ENCODE measurements at places on chromosomes 7 and 10.

DNA sequence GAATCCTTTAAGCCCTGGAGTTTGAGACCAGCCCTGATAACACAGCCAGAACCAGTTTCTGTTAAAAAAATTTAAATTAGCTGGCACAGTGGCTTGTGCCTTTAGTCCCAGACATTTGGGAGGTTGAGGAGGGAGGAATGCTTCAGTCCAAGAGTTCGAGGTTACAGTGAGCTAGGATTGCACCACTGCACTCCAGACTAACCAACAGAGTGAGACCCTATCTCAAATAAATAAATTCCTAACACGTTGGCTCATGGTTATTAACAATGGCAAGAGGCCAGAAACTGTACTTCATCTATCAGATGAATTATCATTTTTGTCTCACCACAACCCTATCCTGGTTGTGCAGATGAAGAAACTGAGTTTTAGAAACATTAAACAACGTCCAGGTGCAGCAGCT is 2.1 kb upstream of the PPIA start:
- DNase-seq: no peak

DNA sequence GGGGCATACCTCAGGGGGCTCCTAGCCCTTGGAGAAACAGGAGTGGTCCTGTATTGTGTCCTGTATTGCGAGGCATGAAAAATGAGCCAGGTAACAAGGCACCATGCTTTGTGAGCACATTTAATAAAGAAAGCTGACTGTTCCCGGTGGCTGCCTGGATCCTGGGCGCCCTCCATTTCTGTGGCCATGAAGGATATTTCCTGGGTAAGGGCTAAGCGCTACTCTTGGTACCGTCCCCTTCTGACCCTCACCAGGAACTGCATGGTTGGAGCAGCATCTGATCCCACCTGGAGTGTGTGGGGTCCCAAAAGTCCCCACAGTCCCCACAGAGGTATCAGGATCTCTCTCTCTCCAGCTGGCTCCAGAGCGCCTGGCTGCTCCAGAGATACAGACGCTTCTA is 139.5 kb downstream of the MAPK8 start:
- DNase-seq: no peak

GRCh38 chr10:84213076-84213475 is 12.3 kb downstream of the LRIT2 start:
- DNase-seq: no peak

DNA sequence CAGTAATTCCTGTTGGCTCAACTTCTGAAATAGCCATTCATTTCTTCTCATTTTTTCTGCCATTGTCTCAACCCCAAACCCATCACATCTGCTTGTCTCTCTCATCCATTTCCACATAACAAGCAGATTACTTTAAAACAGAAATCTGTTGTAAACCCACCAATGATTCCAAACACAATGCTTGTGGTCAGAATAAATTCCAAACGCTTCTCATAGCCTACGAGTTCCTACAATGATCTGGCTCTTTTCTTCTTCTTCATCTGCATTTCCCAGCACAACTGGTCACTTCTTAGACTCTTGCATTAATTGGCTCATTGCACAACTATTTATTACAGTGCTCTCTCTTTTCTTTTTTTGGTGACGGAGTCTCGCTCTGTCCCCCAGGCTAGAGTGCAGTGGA is 364.1 kb downstream of the GATA3 start:
- no peak for DNase-seq

DNA sequence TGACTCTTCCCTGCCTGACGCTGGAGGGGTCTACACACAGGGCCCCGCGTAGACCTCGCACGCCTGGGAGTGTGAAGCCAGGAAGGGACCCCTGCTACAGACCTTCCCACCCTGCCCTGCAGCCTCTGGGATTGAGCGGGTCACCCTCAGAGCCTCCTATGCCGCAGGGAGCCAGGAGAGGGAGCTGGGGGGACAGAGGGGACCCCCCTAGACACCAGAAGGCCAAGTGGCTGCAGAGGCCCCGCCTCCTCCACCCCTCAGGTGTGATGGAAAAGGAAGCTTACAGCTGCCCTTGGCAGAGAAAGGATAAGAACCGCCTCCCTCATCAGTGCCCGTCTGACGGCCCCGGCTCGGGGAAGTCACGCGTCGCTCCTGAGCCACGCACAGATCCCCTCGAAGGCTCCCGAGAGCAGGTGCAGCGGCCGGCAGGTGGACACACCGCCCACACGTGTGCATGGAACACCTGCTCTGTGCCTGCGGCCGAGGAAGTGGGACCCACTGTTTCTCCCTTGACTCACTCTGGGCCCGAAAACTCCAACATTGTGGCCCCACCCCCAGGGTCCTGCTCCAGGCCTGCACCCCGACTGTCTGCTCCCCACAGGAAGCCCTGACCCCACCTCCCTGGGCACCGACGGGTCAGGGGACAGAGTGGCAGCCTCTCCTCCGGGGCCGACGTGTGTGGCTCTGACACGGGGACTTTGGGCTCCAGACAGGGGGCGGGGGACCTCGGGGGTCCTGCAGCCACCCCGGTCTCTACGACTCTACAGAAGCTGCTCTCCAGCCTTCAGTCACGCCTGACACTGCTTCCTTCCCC is 73.3 kb downstream of the MICALL2 start:
- no peak for DNase-seq

- peak; percentile 38 for DNase-seq
These were observed at the start of gene HMX3 for GRCh38 chr10:123135415-123136141. Gene HMX3 (plus strand): TSS chr10:123135970. CDS start chr10:123136051, 81 bp downstream.

GRCh38 chr7:757741-758163 is 30.7 kb upstream of the PRKAR1B start:
- DNase-seq: no peak

- DNase-seq: no peak
These were observed 32.8 kb upstream of the CFAP46 start for GRCh38 chr10:132974886-132975830.

- DNase-seq: no peak
These were observed 3.7 kb upstream of the HOXA7 start for GRCh38 chr7:27160145-27160545.

- peak; percentile 37 for DNase-seq
These were observed 1.2 kb downstream of the ARL3 start for GRCh38 chr10:102712843-102713538.

- DNase-seq: no peak
These were observed 34.1 kb downstream of the HIF1AN start for GRCh38 chr10:100569687-100570481.

DNA sequence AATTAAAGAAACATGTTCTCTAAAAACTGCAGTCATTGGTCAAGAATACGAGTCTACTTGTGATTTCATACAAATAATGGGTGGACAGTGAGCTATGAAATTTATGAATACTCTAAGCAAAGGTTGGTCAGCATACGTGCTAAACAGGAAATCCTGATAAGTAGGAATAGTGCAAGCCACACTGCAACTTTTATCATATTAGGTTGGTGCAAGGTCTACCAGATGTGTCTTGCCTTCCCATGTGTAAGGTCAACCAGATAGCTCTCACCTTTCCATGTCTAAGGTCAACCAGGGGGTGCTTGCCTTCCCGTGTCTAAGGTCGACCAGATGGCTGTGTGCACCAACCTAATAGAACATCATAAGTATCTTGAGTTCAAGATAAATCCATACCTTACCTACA is 2.0 kb upstream of the ITGB1 start:
- DNase-seq: peak; percentile 97

- no peak for DNase-seq
These were observed 281.5 kb downstream of the ARL4A start for GRCh38 chr7:12968836-12969422.

DNA sequence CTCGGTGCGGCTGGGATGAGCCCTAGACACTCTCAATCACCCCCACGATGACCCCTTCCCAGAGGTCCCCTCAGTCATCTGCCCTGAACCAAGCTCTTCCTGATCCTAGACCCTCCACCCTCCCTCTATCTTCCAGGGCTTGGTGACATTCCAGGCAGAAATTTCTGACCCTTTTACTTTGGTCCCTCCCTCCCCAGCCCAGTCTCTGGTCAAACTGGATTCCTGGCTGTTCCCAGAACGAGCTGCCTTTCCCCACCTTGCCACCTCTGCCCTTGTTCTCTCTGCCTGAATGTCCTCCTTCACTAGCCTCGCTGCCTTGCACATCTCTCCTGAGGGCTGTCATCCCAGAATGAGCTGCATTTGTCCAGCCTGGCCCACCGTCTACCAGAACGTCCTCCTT is 1.3 kb upstream of the CLDN4 start:
- no peak for DNase-seq

DNA sequence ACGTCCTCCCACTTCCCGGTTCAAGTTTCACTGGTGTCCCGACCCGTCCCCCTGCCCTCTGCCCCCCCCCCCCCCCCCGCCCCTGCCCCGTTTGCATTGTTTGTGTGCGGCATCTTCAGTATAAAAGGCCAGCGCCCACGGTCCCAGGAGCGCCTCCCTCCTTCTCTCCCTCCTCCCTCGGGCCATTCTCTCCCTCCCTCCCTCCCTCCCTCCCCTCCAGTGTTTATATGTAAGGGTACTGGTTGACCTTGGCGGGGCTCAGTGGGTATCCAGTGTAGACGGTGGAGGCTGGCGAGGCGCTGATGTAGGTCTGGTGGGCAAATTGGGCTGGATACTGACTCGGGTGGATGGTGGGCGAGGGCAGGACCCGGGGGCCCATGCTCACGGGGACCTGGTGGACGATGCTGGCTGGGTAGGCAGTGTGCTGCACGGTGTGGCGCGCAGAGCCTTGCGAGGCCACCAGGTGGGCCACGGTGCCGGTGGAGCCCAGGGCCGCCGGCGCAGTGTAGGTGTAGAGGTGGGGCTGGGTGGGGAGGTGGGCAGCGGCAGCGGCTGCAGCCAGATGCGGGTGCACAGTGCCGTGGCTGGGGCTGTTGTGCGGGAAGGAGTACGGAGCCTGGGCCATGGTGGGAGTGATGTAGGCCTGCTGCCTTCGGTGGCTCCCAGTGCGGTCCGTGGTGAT is 49.4 kb downstream of the CLEC2L start:
- DNase-seq: no peak

- DNase-seq: no peak
These were observed 350.1 kb downstream of the RNLS start for GRCh38 chr10:88232983-88233543.

- no peak for DNase-seq
These were observed 2.8 kb downstream of the SHTN1 start for GRCh38 chr10:117002206-117002605.

GRCh38 chr7:101120315-101120714 is 6.6 kb upstream of the SERPINE1 start:
- no peak for DNase-seq

DNA sequence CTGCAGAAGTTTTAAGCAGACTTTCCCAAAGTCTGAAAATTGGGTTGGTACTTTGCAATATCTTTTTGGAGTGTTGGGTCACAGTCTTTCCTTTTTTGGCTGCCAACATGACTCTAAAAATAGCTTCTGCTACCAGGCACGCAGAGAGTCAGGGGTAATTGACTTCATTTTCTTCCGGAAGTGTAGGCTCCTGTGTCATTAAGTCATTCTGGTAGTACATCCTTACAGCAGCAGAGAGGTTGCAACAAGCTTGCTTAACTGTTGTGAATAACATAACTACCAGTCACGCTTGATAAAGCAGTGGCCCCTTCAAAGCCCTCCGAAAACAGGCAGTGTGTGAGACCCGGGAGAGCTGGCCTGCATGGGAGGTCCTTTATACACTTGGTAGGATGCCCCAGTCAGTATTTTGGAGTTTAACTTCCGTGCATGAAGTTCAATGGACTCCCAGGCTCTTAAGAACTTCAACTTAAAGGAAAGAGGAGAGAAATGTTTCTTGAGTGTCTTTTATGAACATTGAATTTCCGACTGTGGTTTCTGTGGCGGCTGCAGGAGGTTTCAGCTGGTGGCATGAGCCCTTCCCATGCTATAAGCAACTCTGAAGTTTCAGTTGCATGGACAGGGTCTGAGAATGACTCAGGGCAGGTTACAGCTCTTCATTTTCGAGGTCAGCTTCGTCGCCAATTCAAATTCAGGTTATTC is 310.7 kb downstream of the GALNT17 start:
- DNase-seq: no peak

DNA sequence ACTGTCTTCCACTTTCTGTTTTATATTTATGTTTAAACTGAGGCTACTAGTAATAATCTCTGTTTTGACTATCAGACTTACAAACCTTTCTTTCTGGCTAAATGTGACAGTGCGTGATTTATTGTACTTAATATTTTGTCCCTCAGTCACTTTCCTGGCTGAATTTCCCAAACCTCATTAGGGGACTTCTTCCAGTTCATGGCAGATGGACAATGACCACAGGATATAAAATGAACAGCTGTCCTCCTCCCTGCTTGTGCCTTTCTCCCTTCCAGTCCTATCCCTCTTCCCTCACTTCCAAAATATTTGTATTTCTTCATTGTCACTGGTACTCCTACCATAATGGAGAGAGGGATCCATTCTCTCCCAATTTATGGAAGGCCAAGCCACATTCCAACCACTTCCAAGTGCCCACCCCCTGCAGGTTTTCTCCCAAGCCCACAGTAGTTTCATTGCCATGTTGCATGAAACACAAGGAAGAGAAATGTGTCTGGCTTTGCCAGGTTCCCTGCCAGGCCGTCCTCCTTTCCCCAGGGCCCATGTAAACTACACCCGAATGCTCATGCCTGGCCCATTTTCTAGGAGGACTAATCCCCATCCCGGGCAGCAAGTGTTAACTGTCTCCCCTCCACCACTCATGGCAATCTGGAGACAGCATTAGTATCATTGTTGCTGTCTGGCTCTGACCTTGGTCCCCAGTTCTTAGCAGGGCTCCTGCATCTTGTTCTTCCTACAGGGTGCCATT is 269.5 kb upstream of the SLC26A5 start:
- no peak for DNase-seq

- DNase-seq: no peak
These were observed 578 bp downstream of the HTRA1 start for GRCh38 chr10:122461729-122462532.

DNA sequence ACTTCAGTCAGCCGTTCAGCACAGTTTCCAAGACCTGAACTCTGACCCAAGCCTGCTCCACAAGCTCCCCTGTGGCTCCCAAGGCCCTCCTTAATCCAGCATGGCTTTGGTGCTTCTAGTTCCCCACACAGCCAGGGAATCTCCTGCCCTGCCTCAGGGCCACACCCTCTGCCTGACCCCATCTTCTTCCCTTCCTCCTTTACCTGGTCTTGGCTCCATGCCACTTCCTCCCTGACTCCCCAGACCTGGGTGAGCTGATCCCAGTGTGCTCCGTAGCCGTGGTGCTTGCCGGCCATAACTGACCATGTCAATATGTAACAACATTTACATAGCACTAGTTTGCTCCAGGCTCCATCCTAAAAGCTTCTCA is 20.0 kb downstream of the TMEM273 start:
- DNase-seq: no peak

GRCh38 chr7:124035706-124036105 is 2.8 kb upstream of the TMEM229A start:
- DNase-seq: no peak

- DNase-seq: peak; percentile 74
These were observed 252.6 kb downstream of the CELF2 start for GRCh38 chr10:11270135-11270857.

DNA sequence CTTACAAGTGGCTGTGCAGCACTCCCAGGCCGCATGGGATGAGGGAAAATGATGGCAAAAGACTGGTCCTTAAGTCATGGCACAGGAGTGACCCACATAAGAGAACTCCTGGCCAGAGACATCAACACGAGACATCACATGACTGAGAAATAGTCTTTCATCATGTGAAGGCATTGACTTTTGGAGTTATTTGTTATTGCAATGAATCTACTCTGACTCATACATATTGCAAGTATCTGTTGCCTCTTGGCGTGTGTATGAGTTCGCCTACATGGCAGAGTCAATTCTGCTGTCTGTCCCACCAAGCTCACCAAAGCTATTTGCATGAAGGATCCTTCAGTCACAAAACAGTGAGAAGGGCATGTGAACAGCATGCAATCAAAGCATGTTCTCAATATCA is 59.7 kb upstream of the HABP2 start:
- peak; percentile 5 for DNase-seq

GRCh38 chr7:34841326-34841725 is 183.3 kb downstream of the NPSR1 start:
- no peak for DNase-seq
